ENCODE measurements at places on chromosomes 3 and 15. TPM values are rescaled to one million over a fixed set of nuclear protein-coding genes. Genes with fewer than 3 reads are reported as not detected.

Gene PRC1
- 46.4 TPM for total RNA-seq

Gene CCR3
- not detected for total RNA-seq

Gene TARS3
- 15.8 TPM for total RNA-seq

Gene OXTR
- 24.0 TPM for total RNA-seq

Gene STRC
- total RNA-seq, result 0.30 TPM

Gene EPHB3
- total RNA-seq, result 10.6 TPM

Gene PSMD6
- total RNA-seq, result 72.6 TPM

Gene ACTL6A
- 49.8 TPM for total RNA-seq

Gene SV2B
- total RNA-seq, result not detected

Gene CHMP2B
- 36.9 TPM for total RNA-seq

Gene SERPINI2
- total RNA-seq, result not detected

Gene ZSCAN2
- total RNA-seq, result 20.6 TPM

Gene USP4
- 44.3 TPM for total RNA-seq

Gene KNG1
- total RNA-seq, result not detected

Gene CEP19
- 4.1 TPM for total RNA-seq

Gene NPAP1
- not detected for total RNA-seq

Gene LRRK1
- total RNA-seq, result 16.3 TPM

Gene CFAP100
- total RNA-seq, result not detected

Gene GOLGA8R
- 4.9 TPM for total RNA-seq

Gene SNX4
- 50.9 TPM for total RNA-seq

Gene TYRO3
- total RNA-seq, result 8.3 TPM

Gene LYZL4
- total RNA-seq, result not detected

Gene GPR160
- total RNA-seq, result not detected

Gene CHRFAM7A
- total RNA-seq, result 3.4 TPM

Gene ITGA11
- total RNA-seq, result 1,161 TPM

Gene SUCNR1
- total RNA-seq, result not detected

Gene SCG5
- total RNA-seq, result 0.54 TPM

Gene CP
- total RNA-seq, result 0.32 TPM

Gene ARL8B
- total RNA-seq, result 85.6 TPM

Gene SLC28A2
- total RNA-seq, result not detected

Gene ACP3
- not detected for total RNA-seq

Gene ANKDD1A
- total RNA-seq, result 5.7 TPM

Gene DUSP7
- 19.4 TPM for total RNA-seq

Gene CNTN3
- total RNA-seq, result 0.35 TPM

Gene COLQ
- 2.6 TPM for total RNA-seq

Gene GPX1
- 98.9 TPM for total RNA-seq

Gene ABHD2
- 92.2 TPM for total RNA-seq

Gene TPRG1
- 0.46 TPM for total RNA-seq

Gene LRRC49
- 12.5 TPM for total RNA-seq

Gene CKMT1B
- total RNA-seq, result not detected

Gene MAPKAPK3
- 24.8 TPM for total RNA-seq

Gene HTR3E
- not detected for total RNA-seq

Gene LIPH
- total RNA-seq, result not detected

Gene MYEF2
- total RNA-seq, result 27.4 TPM

Gene MNS1
- total RNA-seq, result 2.5 TPM

Gene GATA2
- 0.91 TPM for total RNA-seq

Gene TRA2B
- total RNA-seq, result 90.9 TPM

Gene RETNLB
- not detected for total RNA-seq

Gene CFAP92
- total RNA-seq, result not detected

Gene SPINK8
- total RNA-seq, result not detected

Gene PEX5L
- total RNA-seq, result not detected

Gene CHST13
- total RNA-seq, result not detected

Gene EPHA6
- total RNA-seq, result 0.51 TPM

Gene C2CD4A
- not detected for total RNA-seq
